ENCODE measurements at places on chromosomes 1 and 21. TPM values are rescaled to one million over a fixed set of nuclear protein-coding genes. Genes with fewer than 3 reads are reported as not detected.

DNA sequence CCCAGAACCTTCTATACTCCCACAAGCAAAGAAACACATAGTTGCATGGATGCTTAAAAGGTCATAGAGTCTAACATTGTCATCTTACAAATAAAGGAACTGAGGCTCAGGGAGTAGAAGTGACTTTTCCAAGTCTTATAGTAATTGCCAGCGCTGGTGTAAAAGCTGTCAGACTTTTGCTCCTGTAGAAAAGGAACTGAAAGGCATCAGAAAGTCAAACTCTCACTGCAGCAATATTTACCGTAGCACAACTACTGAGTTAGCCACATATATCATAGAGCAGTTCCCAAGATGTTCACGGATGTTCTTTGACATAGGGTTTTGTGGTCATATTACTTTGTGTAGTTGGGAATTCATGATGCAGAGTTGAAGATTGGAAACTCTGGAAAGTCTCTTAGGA is 16.6 kb upstream of the USP24 start:
- DNase-seq, result no peak
- peaks cover 2% of the 10 kb centered on the region for H3K36me3 ChIP-seq
- no peak overlapping the region for H3K27ac ChIP-seq
- no peak overlapping the region for H3K4me3 ChIP-seq
- H3K27me3 ChIP-seq, result peaks cover 25% of the 10 kb centered on the region
- H3K4me1 ChIP-seq, result peaks cover 6% of the 10 kb centered on the region

DNA sequence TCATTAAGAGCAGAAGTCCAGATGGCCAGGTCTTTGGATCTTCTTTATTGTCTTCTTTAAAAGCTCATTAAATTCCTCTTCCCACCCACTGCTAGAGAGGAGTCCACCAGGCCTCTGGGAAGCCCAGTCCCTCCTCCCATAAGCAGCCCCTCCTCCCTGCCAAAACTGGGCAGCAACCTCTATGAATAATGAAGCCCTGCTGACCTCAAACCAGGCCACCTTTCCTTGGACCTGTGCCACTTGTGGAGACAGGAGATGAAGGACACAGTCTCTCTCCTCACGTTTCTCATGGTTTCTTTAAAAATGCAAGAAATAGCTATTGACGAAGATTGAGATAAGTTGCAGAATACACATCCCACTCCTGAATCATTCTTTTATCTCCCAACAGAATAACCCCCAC is 112.8 kb downstream of the EDEM3 start:
- H3K27ac ChIP-seq, result no peak overlapping the region
- peaks cover 52% of the 10 kb centered on the region for H3K27me3 ChIP-seq
- no peaks in the 10 kb centered on the region for H3K4me1 ChIP-seq
- no peak overlapping the region for H3K4me3 ChIP-seq
- no peak for DNase-seq

- no peaks in the 10 kb centered on the region for H3K27me3 ChIP-seq
- no peak overlapping the region for H3K4me3 ChIP-seq
- peak overlapping the region; percentile 11 for H3K27ac ChIP-seq
- H3K4me1 ChIP-seq, result peaks cover 8% of the 10 kb centered on the region
- H3K36me3 ChIP-seq, result peaks cover 3% of the 10 kb centered on the region
- no peak for DNase-seq
These were observed 9.8 kb downstream of the BTG3 start for GRCh38 chr21:17602874-17603273.

GRCh38 chr1:89550995-89551394 is 26.4 kb downstream of the LRRC8B start:
- H3K36me3 ChIP-seq, result peaks cover 9% of the 10 kb centered on the region
- H3K4me1 ChIP-seq, result peaks cover 21% of the 10 kb centered on the region
- no peak for DNase-seq
- no peak overlapping the region for H3K4me3 ChIP-seq

- peaks cover 40% of the 10 kb centered on the region for H3K27me3 ChIP-seq
- H3K27ac ChIP-seq, result no peak overlapping the region
- H3K36me3 ChIP-seq, result no peaks in the 10 kb centered on the region
- no peak for DNase-seq
These were observed 19.7 kb downstream of the STUM start for GRCh38 chr1:226568077-226568831.

- H3K27me3 ChIP-seq, result peaks cover 28% of the 10 kb centered on the region
- no peaks in the 10 kb centered on the region for H3K36me3 ChIP-seq
- H3K4me3 ChIP-seq, result no peak overlapping the region
- peaks cover 2% of the 10 kb centered on the region for H3K4me1 ChIP-seq
These were observed 717.3 kb downstream of the MATN1 start for GRCh38 chr1:30005972-30006619.

DNA sequence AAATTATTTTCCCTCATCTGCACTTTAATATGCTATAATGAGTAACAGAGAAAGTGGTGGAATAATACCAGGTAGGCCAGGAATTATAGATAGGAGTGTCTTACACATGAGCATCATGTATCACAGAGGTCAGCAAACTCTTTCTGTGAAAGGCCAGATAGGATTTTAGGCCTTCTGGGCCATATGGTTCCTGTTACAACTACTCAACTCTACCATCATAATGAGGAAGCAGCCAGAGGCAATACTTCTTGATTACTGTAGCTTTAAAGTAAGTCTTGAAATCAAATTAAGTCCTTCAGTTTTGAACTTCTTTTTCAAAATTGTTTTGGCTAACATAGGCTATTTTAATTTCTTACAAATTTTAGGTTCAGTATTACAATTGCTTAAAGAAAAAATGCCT is 32.1 kb upstream of the IGSF3 start:
- H3K4me3 ChIP-seq, result no peak overlapping the region
- no peaks in the 10 kb centered on the region for H3K36me3 ChIP-seq
- peaks cover 2% of the 10 kb centered on the region for H3K27me3 ChIP-seq
- no peak for DNase-seq
- no peaks in the 10 kb centered on the region for H3K4me1 ChIP-seq
- H3K27ac ChIP-seq, result no peak overlapping the region

DNA sequence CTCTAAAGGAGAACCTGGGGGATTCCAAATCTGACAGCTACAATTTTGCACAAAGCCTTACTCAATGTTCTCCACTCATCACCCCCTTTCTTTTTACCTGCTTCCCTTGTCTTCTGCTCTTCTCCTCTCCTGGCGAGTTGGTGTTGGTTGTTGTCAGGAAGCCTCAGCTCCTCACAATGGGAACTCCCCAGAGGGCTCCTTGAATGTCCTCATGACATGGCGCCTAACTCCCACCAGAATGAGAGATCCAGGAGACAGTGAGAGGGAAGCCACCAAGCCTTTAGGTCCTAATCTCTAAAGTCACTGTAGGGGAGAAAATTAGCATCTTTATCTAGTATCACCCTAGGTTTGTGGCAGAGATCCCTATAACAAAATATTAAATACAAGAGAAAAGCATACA is 87.8 kb downstream of the SLC16A1 start:
- H3K36me3 ChIP-seq, result no peaks in the 10 kb centered on the region
- H3K4me1 ChIP-seq, result peaks cover 5% of the 10 kb centered on the region
- H3K4me3 ChIP-seq, result no peak overlapping the region
- DNase-seq, result no peak

DNA sequence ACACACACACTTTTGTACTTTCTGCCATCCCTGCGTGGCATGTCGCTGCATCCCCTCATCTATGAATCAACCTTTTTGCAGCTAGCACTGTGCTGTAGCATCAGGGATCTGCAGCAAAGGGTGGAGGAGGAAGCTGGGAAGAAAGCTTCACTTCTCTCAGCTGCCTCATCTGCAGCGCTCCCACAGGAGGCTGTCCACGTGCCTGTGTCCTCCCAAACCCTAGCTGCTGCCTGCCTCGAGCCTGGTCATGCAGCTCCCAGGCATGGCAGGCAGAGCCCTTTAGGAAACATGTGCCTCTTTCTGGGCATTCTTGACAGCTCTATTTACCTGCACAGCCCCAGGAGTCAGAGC is 262.1 kb upstream of the SGIP1 start:
- H3K4me1 ChIP-seq, result peaks cover 41% of the 10 kb centered on the region
- no peaks in the 10 kb centered on the region for H3K27me3 ChIP-seq
- H3K27ac ChIP-seq, result peak overlapping the region; percentile 88
- no peak for DNase-seq

The HTR1D gene
- total RNA-seq, result not detected

The CD160 gene
- total RNA-seq, result 0.20 TPM

The ENTREP3 gene
- 9.3 TPM for total RNA-seq

The TNFRSF8 gene
- total RNA-seq, result 0.20 TPM

The FMO5 gene
- 1.9 TPM for total RNA-seq

The ADCY10 gene
- 1.4 TPM for total RNA-seq

The DNAH14 gene
- total RNA-seq, result not detected

All from T-helper 17 cell (primary cell).